NCI-H2171 treated with DMSO at 0.1 percent for 48 hours (cell line): ENCODE measurements at places on chromosomes 13 and 19.
A peak's percentile ranks its signal among the peaks of the same experiment; 100 is the strongest.

GRCh38 chr19:42568006-42568405, 26.7 kb downstream of the CEACAM8 start:
- DNase-seq = no peak

DNA sequence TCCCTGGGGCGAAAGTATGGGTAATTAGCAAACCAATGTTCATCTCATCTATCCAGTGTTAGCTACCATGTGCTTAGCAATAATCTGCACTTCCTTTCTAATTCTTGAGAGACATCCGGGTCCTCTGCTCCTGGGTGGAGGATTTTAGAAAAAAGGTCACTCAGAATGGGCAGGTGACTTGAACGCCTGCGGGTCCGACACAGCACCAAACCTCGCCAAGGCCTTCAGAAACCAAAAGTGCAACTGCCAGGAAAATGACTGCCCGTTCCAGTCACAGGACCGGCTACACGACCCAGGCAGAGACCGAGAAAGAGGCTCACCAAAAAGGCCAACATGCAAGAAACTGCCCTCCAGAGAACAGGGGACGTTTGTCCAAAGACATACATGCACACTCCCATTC, 39.9 kb downstream of the ZNF146 start:
- DNase-seq = no peak

DNA sequence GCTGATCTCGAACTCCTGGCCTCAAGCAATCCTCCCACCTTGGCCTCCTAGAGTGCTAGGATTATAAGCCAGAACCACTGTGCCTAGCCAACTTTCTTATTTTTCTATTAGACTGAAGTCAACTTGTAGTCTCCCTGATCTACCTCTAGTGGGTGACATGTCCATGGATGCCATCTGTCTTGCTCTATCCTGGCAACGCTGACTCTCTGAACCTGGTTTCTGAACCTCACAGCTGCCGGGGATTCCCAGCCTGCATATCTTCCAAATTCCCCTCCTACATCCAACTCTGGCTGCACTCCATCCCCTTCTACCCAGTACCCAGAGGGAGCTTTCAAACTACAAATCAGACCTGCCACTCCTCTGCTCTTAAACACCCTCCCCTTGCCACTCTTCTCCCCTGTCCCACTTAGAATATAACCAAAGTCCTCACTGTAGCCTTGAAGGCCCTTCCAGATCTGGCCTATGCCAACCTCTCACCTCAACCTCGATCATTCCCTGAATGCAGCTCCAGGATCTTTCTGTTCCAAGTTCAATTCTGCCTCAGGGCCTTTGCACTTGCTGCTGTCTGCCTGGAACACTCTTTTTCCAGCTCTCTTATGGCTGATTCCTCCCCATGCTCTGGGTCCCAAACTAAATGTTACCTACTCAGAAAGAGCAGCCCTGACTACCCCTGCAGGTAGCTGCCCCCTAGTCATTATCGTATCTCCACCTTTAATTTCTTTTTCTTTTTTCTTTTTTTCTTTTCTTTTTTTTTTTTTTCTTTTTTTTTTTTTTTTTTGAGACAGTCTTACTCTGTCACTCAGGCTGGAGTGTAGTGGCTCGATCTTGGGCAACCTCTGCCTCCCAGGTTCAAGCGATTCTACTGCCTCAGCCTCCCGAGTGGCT, 2.2 kb downstream of the CLIP3 start:
- peak; percentile 13 for DNase-seq

- DNase-seq = no peak
Observed at GRCh38 chr13:106529415-106530170, 5.9 kb downstream of the EFNB2 start.

DNA sequence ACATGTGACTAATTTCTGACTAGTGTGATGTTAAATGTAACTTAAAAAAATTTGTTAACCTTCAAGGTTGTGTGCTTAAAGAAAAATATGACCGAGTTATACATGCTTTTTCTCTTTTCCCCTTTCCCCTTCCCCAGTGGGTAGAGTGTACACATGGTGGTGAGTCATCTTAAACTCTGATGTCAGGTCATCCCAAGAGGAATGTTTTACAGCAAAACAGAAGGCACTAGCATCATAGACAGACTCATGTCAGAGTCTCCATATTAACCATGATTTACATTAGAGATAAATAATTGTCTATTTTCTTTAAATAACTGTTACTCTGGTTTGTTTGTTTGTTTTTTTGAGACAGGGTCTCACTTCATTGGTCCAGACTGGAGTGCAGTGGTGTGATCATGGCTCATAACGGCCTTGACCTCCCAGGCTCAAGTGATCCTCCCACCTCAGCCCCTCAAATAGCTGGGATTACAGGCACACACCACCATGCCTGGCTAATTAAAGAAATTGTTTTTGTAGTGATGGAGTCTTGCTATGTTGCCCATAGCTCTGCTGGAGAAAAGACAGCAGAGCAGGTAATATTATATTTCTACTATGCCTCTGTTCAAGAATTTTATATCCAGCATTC, 160.4 kb upstream of the PCDH9 start:
- DNase-seq = no peak

- DNase-seq = peak; percentile 76
Observed at GRCh38 chr13:74191410-74191809, 57.2 kb upstream of the KLF12 start.

DNA sequence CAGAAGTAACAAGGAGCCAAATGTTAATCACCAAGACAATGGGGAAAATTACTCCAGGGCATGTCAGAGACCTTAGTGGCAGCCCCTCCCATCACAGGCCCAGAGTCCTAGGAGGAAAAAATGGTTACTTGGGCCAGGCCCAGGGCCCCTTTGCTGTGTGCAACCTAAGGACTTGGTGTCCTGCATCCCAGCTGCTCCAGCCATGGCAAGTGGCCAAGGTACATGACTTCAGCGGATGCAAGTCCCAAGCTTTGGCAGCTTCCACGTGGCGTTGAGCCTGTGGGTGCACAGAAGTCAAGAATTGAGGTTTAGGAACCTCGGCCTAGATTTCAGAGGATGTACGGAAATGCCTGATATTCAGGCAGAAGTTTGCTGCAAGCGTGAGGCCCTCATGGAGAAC, 46.7 kb downstream of the OR10H4 start:
- no peak for DNase-seq

DNA sequence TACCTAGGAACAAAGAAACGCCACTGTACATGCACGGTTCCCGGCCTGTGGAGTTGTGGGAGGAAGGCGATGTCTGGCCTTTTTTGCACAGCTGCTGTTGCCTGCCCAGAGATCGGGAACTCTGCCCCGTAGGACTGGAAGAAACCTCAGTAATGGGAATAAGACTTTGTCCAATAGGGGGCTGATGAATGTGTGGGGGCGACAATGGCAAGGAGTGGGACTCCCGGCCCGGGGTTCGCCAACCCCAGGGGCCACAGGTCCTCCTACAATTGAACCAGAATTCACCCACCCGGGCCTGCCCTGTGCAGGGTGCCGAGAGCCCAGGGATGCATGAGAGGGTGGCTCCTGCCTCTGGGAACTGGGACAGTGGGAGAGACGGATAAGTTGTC, 2.0 kb upstream of the CEBPA start:
- DNase-seq = no peak

DNA sequence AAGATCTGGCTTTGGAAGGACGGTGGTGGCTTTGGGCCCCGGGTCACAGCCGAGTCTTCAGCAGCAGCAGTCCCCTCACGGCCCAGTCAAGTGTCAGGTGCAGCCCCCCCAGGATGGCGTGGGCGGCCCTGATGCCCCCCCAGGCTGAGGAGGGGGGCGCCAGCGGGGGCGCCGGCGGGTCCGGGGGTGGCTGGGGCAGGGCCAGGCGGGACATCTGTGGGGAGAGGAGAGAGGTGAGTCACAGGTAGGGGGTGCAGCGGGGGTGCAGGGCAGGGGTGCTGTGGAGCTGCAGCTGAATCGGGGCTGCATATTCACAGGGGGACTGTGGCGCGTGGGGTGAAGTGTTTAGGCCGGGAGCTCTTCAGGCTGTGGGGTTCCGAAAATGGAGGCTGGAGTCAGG, 2.9 kb upstream of the GARIN5B start:
- DNase-seq = no peak

DNA sequence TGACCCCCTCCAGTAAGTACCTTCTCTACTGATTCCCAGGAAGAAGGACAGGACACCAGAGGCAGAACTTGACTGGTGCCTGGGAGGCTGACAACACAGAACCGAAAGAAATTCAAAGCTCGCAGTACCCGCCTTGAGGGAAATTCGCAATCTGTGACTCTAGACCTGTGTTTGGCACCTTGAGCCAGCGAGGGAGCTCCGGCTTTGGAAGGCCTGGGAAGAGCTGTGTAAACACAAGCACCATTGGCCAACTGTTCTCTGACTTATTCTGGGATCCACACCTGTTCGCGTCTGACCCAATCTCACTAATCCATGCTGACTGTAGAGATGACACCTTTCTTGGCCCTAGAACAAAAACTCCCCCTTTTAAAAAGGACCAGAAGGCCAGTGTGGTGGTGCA, 50.7 kb downstream of the CEBPG start:
- no peak for DNase-seq
